RWPE1 (cell line): ENCODE measurements at places on chromosomes 12 and 14.
A peak's percentile ranks its signal among the peaks of the same experiment; 100 is the strongest.

GRCh38 chr12:49983892-49984291 is 11.1 kb downstream of the AQP6 start:
- peak; percentile 68 for DNase-seq

DNA sequence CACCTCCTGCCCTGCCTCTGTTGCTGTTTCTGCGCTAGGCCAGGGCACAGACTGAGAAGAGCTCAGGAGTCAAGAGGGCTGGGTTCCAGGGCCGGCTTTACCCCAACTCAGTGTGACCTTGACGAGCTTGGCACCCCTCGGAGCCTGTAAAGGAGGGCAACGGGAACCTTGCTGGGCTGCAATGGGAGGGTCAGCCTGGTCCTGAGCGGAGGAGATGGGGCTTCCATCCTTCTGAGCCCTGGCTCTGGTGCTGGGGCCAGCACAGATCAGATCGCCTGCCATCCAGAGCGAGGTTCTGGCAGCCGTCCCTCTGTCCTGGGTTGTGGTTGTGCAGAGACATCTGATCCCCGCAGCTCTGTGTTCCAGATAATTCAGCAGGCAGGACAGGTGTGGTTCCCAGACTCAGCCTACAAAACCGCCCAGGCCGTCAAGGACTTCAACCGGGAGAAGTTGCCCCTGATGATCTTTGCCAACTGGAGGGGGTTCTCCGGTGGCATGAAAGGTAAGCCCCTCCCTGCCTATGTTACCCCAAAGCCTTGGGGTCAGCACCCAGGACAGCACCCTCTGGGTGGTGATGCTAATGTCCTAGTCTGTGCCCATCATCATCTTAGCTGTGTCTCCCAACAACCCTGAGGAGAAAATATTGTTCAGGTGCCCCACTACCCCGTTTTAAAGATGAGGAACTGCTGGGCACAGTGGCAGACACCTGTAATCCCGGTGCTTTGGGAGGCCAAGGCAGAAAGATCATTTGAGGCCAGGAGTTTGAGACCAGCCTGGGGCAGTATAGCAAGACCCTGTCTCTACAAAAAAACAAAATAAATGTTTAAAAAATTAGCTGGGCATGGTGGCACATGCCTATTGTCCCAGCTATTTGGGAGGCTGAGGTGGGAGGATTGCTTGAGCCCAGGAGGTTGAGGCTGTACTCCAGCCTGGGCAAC is 50.2 kb downstream of the FOXN4 start:
- no peak for DNase-seq

- DNase-seq = no peak
These were observed 93.1 kb downstream of the GAS2L3 start for GRCh38 chr12:100666588-100666987.

DNA sequence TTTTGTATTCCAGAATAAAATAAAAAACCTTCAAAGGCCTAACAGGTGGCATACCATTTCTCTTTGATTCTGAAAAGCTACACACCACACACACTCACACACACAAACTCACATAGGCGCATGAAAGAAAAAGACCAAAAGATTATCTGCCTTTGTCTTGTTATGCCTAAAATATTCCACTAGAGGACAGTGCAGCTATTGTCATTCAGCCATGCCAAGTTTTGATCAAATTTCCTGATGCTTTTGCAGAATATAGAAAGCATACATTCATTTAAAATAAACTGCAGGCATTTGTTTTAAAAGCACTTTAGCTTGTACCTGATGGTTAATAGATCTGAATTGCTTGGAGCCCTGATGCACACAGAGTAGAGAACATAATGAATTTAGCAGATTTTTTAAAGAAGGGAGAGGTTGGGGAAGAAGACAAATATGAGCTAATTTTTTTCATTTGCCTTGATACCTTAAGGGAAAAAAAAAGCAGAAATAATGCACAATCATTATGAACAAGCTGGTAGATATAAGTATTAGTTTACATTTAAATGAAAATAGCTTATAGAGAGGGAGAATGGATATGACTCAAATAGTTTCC is 1766.9 kb upstream of the SEL1L start:
- peak; percentile 2 for DNase-seq

- DNase-seq = no peak
These were observed 199.4 kb downstream of the SUDS3 start for GRCh38 chr12:118575730-118576129.
